ENCODE measurements at places on chromosomes 3 and 15.

DNA sequence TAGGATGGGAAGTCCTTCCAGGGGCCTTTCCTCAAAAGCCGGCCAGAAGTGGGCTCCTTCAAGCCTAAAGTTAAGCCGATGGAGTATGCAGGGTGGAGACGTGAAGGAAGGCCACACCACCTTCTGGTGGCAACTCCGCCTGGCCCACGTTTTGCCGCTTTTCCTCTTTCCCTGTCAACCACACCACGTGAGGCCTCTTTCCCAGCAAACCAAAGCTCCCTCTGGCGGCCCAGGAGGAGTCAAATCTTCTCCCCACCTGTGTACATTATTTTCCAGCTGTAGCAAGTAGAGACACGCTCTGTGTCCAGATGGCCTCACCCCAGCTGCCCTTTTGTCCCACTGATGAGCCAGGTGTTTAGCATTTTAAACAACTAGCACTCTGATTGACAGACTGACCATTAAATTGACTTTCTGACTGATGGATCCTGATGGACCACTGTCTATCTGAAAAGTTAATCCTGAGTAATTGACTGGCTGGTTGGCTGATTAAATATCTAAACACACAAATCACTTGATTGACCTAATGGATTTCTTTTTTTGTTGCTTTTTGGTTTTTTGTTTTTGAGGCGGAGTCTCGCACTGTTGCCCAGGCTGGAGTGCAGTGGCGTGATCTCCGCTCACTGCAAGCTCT, 59.6 kb upstream of the ZBTB38 start:
- no peak for DNase-seq

DNA sequence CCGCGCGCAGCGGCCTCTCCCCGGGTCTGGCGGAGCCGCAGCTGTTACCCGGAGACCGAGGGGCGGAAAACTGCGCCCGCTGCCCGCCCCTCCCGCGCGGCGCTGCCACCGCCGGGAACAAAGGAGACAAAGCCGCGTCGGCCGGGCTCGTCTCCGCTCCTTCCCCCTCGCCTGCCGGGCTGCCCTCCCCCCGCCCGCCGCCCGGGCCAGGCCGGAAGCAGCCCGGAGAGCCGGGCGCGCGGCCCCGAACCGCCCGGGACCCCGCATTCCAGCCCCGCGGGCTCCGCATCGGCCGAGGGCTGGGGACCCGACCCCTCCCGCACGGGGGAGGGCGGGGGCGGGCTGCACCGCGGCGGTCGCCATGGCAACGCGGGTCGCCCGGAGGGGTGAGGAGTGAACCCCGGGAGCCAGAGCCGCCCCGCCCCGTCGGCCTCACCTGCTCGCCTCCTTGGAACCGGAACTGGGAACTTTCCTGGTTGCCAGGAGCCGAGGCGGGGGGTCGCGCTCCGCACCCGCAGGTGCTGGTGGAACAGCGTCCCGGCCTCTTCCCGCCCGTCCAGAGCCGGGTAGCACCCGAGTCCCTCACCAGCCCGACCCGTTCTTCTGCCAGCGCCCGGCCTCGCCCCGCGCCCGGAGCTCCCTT, 448 bp downstream of the PLXNB1 start:
- DNase-seq, result peak; percentile 27

- DNase-seq, result no peak
Observed at GRCh38 chr15:82959423-82959822, 6.9 kb upstream of the HOMER2 start.

DNA sequence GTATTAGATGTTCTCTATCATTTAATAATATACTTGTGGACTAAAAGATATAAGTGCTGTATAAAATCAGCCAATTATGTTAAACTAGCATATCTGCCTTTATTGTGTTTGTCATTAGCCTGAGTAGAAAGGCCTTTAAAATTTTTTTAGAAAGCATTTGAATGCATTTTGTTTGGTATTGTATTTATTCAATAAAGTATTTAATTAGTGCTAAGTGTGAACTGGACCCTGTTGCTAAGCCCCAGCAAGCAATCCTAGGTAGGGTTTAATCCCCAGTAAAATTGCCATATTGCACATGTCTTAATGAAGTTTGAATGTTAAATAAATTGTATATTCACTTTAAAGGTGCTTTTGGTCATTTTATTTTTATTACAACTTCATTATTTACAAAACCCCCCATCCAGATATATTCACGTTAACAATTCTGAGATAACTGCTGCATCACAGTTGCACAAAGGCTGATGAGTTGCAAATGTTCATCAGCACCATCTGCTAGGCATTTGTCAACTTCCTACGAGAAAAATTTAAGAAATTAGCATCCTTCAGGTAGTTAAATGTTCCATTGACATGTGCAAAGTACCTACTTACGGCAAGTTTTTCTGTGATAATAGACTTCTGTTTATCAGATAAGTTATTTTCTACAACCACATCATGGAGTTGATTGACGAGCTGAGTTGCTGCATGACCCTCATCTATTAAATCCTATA, 6.3 kb downstream of the EIF4A2 start:
- DNase-seq, result no peak

DNA sequence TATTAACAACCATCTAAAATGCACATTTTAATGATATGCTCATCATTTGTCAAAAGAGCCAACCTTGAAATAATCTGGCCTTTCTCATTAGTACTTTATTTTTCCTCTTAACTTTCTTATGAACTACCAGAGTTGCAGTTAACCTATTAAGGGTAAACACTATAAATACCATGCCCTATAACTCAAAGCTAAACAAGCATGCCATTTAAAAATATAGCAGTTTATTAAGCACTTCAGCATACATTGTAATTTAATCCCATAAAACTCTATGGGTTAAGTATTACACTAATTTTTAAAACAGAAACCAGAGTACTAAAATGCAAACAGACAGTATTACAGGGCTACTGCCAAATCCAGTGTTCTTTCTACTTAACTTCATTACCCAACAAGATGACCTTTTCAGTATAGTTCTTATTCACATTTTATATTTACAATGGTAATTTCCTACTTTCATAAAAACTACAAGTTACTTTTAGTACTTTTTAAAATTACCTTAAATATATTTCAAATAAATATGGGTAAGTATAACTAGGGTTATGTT, 11.8 kb downstream of the NPTN start:
- DNase-seq, result no peak

DNA sequence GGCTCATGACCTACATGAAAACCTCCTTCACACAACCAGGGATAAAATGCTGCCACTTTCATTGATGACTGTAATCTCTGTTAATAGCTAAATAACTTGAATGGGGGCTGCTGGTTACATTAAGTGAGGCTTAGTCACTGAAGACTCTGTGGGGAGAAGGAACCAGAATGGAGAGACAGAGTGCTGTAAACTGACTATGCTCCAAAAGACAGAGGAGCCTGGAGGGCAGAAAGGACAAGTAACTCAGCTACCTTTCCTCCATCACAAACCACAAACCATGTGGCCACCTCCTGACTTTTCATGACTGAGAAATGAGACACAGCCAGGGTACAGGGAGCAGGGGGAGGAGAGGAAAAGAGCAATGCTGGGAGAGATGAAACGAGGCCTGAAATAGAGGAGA, 97.1 kb upstream of the TRIM42 start:
- no peak for DNase-seq

DNA sequence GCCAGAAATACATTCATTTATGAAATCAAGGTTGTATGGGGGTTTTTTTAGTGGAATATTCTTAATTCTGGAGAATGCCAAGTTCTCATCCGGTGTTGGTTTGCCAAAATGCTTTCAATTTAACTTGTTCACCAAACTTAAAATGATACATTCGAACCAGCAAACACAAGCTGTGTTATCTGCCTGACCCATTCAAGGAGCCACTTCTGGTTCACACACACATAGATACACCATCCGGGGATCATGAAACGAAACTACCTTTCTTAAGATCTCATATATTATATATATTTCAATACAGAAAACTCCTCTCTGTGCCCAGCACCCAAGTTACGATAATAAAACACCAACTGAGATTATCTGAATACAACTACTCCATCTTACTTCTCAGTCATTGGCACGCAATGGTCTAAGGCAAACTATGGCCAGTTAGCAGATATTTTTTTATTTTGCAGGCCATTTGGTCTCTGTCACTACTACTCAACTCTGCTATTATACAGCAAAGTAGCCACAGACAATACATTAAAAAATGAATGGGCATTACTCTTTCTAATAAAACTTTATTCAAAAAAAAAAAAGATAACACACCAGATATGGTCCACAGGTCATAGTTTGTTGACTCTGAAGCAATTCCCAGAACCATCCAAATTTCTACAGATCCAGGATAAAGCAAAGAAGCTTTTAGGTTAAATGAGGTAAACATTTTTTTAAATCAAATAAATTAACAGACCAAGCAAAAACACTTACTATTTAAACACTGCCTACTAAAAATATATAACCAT, 89.6 kb downstream of the TBL1XR1 start:
- no peak for DNase-seq

DNA sequence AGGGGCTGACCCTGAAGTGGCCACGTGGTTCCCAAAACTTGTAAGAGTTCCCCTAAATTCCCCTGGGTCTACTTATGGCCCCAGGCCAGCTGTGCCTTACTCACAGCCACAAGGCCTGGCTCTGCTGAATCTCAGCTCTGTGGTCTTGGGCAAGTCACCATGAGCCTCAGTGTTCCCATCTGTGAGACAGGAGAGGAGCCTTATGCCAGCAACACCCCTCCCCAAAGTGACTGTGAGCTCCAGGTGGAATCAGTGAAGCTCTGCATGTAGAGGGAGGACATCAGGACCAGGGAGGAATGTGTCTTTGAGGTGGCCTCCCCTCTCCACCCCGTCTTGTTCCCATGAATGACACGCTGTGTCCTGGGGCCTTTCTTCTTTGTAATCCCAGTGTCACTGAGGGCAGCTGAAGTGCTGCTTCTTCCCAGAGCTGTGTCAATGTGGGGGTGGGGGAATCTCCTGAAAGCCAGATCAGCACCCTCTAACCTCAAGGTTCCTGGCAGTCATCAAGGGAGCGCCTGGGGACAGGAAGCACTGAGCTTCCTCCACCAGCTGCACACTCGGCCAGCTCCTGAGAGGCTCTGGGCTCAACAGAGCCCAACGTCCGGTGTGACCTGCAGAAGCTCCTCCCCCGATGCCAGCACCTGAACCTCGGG, 258.9 kb downstream of the UACA start:
- no peak for DNase-seq

DNA sequence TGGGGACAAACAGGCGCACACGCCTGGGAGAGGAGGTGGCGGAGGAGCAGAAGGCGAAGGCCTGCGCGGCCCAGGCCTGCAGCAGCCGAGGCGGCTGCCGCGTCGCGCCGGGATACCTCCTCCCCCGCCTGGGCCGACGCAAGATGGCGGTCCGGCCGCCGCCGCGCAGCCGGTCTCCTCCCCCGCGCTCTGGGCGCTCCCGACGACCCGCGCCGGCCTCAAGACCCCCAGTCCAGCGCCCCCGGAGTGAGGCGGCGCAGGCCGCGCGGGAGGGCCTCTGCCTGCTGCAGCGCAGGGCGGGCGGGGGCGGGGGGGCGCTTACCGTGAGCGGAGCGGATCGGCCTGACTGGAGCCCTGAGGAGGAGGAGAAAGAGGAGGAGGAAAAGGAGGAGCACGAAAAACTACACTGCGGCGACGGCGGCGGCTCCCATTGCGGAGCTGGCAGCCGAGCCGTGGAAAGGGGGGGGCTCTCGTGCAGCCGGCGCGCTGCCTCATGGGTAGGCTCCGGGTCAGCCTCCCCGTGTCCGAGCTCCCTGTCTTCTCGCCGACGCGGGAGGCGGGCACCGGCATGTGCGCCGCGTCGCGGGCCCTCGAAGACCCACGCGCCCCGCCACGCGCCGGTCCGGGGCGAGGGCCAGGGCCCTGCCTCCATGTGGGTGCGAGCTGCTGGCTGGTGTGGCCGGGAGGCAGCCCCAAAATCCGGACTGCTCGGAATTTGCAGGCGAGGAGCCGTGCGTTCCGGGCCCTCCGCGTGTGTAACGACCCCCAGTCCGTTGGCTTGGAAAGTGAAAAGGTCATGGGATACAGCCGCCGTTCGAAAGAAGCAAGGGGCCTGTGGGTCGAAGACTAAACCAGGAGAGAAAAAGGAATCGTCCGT, at the start of gene ZNF280D:
Gene ZNF280D (minus strand): TSS at position 374 of the 877 bp plus-strand sequence. CDS start 26,400 bp downstream, outside the sequence.
- DNase-seq, result peak; percentile 56

GRCh38 chr3:70360979-70361760, 48.7 kb upstream of the MDFIC2 start:
- no peak for DNase-seq

- no peak for DNase-seq
Observed at GRCh38 chr3:153073636-153074035, 88.4 kb upstream of the RAP2B start.

GRCh38 chr3:189699885-189700284, 68.7 kb downstream of the TP63 start:
- no peak for DNase-seq

- no peak for DNase-seq
Observed at GRCh38 chr3:71425491-71426071, 157.9 kb downstream of the FOXP1 start.

- DNase-seq, result no peak
Observed at GRCh38 chr15:58454950-58455401, 23.2 kb downstream of the LIPC start.

- DNase-seq, result peak; percentile 21
Observed at GRCh38 chr3:66499881-66500575, 794 bp downstream of the LRIG1 start.

DNA sequence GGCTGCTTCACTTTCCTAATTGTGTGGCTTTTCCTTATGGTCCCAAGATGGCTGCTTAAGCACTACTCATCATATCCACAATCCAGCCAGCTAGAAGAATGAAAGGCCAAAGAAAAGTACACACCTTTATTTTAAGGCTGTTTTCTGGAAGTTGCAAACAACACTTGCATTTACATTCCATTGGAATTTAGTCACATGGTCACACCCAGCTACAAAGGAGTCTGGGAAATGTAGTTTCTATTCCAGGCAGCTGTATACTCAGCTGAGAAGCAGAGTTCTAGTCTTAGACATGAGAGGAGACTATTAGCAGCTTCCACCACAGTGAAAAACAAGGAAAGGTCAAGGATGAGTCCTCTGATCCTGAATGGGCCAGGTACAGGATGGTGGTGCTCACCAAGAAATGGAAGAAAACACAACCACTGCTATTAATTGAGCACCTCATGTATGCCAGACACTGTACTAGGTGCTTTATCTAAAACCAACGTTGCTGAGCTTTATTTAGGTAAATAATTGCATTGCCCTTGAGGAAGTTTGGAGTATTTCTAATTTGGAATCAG, 28.0 kb upstream of the ATG7 start:
- no peak for DNase-seq

GRCh38 chr3:14959359-14959943, 12.1 kb downstream of the NR2C2 start:
- DNase-seq, result no peak

DNA sequence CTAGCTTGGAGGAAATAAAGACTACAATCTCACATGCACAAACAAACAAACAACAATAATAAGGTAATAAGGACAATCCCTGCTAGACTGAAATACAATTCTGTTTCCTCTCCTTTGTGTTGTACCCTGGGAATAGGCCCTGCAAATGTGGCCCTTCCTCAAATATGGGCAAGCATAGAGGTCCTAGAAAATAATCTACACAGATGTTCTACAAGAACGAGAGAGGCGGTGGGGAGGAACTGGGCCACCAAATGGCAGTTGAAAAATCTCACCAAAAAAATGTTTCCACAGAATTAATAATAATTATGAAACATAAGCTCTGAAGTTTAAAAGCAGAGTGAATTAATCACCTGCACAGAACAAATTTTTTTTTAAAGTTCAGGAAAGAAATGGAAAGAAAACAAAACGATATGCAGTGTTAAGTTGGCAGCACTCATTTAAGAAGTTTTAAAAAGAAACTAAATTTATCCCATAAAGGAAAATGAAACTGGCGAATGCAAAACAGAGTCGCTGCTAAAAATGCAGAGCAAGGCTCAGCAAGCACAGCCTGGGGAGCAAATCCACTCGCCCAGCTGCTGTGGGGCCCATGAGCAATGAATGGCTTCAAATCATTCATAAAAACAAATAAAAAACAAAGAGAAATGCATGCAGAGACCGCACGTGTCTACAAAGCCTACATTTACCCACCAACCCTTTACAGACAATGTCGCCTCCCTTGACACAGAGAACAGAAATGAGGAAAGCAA, 475.4 kb downstream of the OCA2 start:
- no peak for DNase-seq
